ENCODE measurements at places on chromosomes 1 and 21.

DNA sequence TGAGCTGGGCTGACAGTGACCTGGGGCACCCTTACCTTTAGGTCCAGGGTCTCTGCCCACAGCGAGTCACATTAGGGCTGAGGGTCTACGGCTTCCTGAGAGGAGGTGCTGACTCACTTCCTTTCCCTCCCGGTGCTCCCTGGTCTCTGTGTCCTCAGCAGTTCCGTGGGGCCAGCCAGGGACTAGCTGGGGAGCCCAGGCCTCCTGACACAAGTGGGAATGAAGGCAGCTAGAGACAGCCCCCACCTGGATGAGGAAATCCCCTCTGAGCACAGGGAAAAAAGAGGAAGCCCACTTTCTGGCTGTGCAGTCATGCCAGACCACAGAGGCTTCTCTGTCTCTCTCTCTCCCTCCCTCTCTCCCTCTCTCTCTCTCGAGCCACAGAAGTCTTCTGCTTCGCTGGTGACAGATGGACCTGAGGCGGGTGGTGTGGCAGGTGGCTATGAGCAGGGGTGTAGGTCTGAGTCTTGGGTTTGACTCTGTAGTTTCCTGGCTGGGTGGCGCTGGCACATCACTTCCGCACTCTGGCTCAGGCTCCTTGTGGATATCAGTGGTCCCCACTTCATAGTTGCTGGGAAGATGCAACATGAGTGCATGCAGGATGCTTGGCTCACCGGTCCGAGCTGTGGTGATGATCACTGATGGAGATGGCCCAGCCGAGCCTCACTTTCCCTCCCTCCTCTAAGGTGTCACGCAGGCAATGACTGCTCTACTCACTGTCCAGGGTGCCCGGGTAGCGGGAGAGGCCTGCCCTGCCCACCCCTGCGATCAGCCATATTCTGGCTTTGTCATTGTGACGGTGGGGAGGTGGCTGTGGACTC, 3.5 kb downstream of the SLC66A1 start:
- no peak for DNase-seq

GRCh38 chr1:61481315-61481715, 243.6 kb downstream of the TM2D1 start:
- no peak for DNase-seq

- no peak for DNase-seq
Observed at GRCh38 chr1:218426343-218426657, 81.2 kb downstream of the TGFB2 start.

DNA sequence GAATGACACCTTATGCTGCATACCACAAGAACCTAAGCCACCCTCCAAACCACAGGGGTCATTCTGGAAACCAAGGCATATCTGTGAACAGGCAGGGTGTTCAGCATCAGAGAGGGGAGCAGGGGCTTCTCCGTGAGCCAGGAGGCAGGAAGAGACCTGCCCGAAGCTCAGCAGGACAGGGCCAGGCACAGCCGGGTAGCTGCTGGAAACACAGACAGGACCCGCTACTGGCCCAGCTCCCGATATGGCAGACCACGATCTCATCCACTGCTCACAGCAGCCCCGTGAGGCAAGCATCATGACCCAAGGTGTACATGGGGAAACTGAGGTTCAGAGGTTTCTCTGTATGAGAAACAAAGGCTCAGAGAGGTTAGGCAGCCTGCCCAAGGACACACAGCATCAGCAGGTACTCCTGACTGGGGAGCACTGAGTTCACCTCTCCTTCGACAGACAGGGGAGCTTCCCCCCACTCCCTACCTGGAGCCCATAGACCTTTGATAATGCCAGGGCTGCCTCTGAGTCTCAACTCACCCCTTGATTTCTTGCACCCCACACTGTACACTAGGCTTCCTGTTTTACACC, 317.7 kb downstream of the MATN1 start:
- no peak for DNase-seq

- no peak for DNase-seq
Observed at GRCh38 chr21:32214654-32215305, 64.1 kb downstream of the MIS18A start.

DNA sequence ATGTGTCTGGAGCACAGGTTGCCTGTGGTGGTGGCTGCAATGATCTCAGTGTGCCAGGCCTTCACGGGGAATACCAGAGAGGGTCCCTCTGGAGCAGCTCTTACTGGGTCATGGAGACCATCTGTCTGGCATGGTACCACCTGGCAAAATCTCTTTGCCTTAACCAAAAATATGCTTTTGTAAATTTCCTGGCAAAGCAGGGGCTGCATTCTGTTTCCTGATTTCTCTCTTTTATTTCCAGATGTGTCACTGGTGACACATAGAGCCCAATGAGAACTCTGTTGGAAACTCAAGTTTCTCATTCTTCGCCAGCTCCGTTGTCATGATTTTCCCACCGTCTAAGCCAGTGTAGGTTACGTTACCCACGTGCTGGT, 136.5 kb downstream of the FGGY start:
- no peak for DNase-seq

- no peak for DNase-seq
Observed at GRCh38 chr1:107251839-107252238, 111.0 kb downstream of the NTNG1 start.

GRCh38 chr1:115706587-115707425, 61.7 kb downstream of the CASQ2 start:
- no peak for DNase-seq

DNA sequence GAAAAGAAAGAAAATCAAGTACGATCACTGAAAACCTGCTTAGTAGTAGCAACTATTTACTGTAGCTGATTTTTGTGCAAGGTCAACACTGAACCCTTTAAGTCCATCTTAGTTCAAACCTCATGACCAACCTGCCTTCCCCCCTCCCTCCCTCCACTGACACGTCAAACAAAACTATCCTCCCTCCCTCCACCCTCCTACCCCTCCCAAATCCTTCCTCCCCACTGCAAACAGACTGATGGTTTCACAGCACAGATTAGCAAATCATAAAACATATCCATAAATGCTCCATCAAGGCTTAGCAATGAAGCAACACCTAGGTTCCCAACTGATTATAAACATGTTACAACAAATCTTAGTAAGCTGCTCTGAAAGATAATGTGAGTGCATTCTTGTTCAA, 164.3 kb upstream of the GREM2 start:
- DNase-seq, result no peak

DNA sequence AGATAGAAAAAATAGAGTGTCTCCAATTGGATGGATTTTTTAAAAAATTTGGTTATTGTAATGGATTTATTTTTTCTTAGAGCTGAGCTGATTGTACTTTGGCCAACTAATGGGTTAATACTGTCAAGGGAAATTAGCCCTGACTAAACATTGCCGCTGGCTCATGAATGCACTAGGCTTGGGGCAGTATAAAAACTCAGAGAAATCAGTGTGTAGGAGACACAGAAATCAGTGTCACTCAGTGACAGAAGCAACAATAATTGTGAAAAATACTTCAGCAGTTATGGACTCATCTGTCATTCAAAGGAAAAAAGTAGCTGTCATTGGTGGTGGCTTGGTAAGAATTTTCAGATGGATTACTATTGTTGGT, at the start of gene KMO:
Gene KMO, plus strand, starts transcription at position 217 of the 370 bp plus-strand sequence. Its CDS starts 67 bp downstream, at position 284.
- no peak for DNase-seq

GRCh38 chr21:43919871-43920801, 55.1 kb downstream of the AGPAT3 start:
- no peak for DNase-seq

DNA sequence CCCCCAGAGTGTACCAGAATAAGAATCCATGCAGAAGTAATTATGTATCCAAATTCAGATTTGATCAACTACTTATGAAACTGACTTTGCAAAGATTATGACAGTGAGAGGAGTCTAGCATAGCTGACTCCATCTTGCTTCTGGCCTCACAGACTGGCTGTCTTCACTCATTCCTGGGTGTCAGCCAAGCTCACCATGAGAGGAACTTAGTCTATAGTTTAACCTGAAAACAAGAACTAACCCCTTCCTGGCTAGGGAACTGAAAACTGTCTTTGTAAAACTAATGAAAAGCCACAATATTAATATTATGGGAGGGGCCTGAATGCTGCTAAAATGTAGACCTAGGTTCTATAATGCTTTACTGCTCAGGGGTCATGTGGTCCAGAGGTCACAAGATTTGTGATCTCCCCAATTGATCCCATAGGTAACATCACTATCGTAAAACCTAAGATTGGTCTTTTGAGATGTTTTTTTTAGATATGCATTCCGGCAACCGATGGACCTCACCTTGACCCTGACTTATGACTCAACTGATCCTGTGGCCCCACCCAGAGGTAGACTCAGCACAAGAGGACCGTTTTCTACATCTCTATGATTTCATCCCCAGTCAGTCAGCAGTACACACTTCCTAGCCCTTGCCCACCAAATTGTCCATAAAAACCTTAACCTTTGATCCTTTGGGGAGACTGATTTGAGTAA, 55.2 kb downstream of the ATP1B1 start:
- no peak for DNase-seq

- DNase-seq, result no peak
Observed at GRCh38 chr21:28770867-28771661, 221.6 kb downstream of the LTN1 start.

GRCh38 chr21:34885626-34886239, 163.4 kb downstream of the RUNX1 start:
- no peak for DNase-seq

DNA sequence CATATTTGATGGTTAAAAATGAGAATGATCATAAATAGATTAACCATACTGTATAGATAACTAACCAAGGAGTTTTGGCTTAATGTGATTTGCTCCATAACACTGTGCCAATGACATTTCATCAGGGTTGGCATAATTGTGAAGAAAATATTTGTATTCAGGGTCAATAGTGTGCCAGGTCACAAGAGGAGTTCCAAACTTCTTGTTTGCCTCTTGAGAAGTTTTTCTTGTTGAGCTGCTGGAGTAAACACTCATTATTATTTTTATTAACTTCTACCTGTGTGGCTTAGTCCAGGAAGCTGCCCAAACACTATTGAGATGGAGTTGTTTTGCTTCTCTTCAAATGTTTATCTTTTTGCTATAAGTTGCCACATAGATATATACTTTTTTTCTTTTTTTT, 7.5 kb downstream of the MAP7D1 start:
- DNase-seq, result no peak

DNA sequence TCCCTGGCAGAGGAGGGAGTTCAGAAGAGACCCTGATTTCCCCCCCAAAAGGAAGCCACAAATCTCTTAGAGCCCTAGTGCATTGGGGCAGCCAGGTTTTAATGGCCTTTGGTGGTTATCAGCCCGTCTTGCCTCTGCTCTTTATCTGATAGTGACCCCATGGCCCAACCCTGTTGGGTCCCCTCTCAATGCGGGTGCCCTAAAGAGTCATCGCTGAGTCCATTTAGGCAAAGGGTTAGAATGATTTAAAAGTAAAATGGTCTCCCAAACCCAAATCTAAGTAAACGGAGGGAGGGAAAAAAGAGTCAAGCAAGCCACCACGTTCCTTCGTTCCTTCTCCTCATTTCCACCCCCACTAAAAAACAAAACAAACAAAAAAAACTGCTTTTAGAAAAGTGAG, 164.0 kb downstream of the RUNX1 start:
- no peak for DNase-seq

- no peak for DNase-seq
Observed at GRCh38 chr1:57012315-57012714, 46.5 kb upstream of the C8B start.

DNA sequence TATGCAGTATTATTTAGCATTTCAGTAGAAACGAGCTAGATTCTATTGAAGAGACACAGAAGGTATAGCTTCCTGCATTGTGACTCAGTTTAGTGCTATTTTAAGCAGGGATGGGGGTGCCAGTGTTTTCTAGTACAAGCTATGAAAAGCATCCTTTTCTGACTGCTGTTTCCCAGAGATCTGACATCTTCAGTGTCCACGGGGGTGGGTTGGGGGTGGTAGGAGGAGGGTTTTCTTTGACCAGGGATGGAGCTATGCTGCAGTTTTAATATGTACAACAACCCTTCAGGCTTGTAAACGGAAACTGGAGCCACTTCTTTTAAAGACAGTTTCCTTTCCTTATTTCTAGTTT, 2.7 kb upstream of the NEGR1 start:
- DNase-seq, result no peak

DNA sequence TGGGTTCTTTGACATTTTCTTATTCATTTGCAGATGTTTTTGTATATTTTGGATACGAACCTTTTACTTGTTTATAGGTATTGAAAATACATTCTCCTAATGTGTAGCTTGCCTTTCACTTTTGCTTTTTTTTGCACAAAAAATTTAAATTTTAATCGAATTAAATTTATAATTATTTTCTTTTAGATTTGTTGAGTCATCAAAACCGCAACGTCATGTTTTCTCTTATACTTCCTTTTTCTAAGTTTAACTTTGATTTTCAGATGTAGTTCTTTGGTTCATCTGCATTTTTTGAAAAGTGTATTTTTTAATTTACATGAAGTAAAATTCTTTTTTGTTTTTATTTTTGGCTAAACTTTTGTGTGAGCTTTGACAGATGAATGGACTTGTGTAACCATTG, 243.7 kb upstream of the DPYD start:
- no peak for DNase-seq

DNA sequence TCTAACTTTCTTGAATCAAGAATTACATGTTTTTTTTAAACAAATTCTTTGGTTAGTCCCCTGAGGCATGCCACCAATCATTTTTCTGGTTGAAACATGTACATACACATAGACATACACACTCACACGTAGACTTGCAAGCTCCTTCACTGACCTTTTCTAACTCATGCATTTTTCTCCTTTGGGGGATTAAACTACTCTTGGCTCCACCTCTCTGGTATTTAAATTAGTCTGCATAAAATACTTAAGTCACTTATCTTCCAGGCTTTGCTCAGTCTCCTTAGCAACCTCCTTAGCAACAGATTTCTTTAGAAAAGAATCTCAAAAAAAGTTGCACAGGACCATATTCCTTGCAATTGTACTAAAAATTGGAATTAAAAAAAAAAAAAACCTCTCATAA, 440.9 kb upstream of the LRRC7 start:
- DNase-seq, result no peak

GRCh38 chr1:220966881-220967611, 87.8 kb downstream of the HLX start:
- no peak for DNase-seq

DNA sequence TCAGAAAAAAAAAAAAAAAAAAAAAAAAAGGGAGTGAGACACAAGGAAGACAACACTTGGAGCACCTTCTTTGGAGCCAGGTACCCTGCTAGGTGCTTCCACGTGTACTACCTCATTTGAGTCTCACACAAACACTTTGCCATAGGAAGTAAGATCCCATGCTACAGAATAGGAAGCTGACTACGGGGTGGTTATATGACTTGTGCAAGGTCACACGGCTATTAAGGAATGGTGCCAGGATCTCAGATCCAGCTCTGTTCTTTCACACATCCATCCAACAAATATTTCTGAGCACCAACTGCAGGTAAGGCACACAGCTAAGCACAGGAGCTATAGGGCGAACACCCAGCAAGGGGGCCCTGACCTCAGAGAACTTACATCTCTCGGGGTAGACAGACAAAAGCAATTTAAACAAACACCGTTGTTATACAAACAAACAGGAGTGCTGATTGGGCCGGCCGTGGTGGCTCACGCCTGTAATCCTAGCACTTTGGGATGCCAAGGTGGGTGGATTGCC, 22.4 kb downstream of the PTAFR start:
- no peak for DNase-seq
